ENCODE measurements at places on chromosomes 13 and 19. TPM values are rescaled to one million over a fixed set of nuclear protein-coding genes. Genes with fewer than 3 reads are reported as not detected.

DNA sequence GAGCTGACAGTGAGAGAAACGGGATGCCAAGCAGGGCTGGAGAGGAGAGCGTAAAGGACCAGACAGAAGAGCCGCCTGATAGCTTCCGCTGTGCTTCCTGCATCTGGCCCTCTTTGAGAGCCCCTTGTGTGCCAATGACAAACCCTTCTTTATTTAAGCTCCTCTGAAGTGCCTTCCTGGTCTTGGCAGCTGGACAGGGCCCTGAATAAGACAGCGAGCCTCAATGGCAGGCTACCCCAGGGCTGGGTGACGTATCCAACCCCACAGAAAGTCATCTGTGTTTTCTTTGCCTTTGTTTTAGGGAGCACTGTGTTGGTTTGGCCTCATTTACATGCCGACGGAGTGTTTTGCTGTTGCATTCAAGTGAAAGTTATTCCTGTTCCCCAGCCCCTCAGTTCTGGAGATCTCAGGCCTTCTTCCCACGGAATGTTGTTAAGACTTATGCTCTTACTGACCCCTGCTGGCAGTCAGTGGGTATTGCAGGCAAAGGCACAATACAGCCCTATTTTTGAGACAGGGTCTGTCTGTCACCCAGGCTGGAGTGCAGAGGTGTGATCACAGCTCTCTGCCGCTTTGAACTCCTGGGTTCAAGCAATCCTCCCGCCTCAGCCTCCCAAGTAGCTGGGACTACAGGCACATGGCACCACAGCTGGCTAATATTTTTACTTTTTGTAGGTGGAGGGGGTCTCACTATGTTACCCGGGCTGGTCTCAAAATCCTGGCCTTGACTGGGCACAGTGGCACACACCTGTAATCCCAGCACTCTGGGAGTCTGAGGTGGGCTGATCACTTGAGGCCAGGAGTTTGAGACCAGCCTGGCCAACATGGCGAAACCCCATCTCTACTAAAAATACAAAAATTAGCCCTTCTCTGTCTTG is 16.8 kb downstream of the CCL25 start:
- H3K4me1 ChIP-seq = no peaks in the 10 kb centered on the region
- no peaks in the 10 kb centered on the region for H3K27me3 ChIP-seq
- H3K4me3 ChIP-seq = no peak overlapping the region
- H3K36me3 ChIP-seq = no peaks in the 10 kb centered on the region
- DNase-seq = no peak
- no peak overlapping the region for H3K27ac ChIP-seq

STXBP2 gene
- total RNA-seq = 35.4 TPM

GRCh38 chr13:97975280-97975847 is 21.9 kb downstream of the IPO5 start:
- H3K4me1 ChIP-seq = no peaks in the 10 kb centered on the region
- H3K36me3 ChIP-seq = no peaks in the 10 kb centered on the region
- DNase-seq = no peak
- H3K27ac ChIP-seq = peak overlapping the region; percentile 92
- H3K27me3 ChIP-seq = no peaks in the 10 kb centered on the region

VWA8 gene
- total RNA-seq = 18.2 TPM

Measured in aorta (tissue), 5 donors.